Thyroid gland (tissue), 4 donors: ENCODE measurements at places on chromosomes 12 and 14. TPM values are rescaled to one million over a fixed set of nuclear protein-coding genes. Genes with fewer than 3 reads are reported as not detected.

GRCh38 chr12:127496255-127496654, 770.7 kb upstream of the TMEM132C start:
- no peak overlapping the region for H3K4me3 ChIP-seq
- no peaks in the 10 kb centered on the region for H3K27me3 ChIP-seq
- DNase-seq, result no peak
- H3K4me1 ChIP-seq, result no peaks in the 10 kb centered on the region
- H3K36me3 ChIP-seq, result no peaks in the 10 kb centered on the region
- H3K27ac ChIP-seq, result no peak overlapping the region

DNA sequence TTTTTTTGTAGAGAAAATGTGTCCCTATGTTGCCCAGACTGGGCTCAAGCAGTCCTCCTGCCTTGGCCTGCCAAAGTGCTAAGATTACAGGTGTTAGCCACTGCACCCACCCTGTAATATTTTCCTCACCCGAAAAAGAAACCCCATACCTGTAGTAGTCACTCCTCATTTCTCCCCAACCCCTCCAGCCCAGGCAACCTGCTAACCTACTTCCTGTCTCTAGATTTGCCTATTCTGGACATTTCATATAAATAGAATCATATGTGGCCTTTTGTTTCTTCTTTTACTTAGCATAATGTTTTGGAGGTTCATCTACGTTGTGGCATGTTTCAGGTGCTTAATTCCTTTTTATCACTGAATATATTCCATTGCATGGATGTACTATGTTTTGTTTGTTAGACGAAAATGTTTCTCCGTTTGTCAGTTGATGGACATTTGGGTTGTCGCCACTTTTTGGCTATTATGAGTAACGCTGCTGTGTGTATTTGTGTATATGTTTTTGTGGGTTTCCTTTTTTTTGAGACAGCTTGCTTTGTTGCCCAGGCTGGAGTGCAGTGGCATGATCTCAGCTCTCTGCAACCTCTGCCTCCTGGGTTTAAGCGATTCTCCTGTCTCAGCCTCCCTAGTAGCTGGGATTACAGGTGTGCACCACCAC, 6.2 kb downstream of the ANKRD13A start:
- peaks cover 68% of the 10 kb centered on the region for H3K4me1 ChIP-seq
- no peaks in the 10 kb centered on the region for H3K36me3 ChIP-seq
- H3K27me3 ChIP-seq, result no peaks in the 10 kb centered on the region
- no peak overlapping the region for H3K4me3 ChIP-seq

DNA sequence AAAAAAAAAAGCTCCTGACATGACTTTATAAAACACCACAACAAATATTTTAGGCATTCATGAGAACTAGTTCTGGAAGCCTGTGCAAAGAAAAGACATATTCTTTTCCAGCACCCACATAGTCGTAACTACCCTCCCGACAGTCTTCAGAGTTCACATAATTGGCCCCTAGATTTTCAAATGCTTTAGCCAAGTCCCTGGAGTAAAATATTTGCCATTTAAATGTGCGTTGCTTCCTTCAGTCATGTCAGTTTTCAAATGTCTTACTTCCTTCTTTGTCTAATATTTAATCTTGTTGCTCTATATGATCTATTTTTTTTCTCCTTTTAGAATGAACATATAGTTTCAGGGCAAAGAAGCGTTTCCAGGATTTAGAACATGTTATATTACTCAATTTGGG, 66.8 kb upstream of the KRAS start:
- no peaks in the 10 kb centered on the region for H3K27me3 ChIP-seq

GRCh38 chr14:43535231-43535838, 971.7 kb downstream of the FSCB start:
- DNase-seq, result no peak
- no peaks in the 10 kb centered on the region for H3K27me3 ChIP-seq
- H3K4me1 ChIP-seq, result no peaks in the 10 kb centered on the region
- no peaks in the 10 kb centered on the region for H3K36me3 ChIP-seq
- H3K4me3 ChIP-seq, result no peak overlapping the region
- H3K27ac ChIP-seq, result no peak overlapping the region

- no peak overlapping the region for H3K27ac ChIP-seq
- H3K4me3 ChIP-seq, result no peak overlapping the region
- H3K4me1 ChIP-seq, result peaks cover 14% of the 10 kb centered on the region
- no peaks in the 10 kb centered on the region for H3K36me3 ChIP-seq
- DNase-seq, result no peak
Observed at GRCh38 chr14:85572845-85573244, 42.9 kb downstream of the FLRT2 start.

GRCh38 chr12:57817261-57817989, 1.1 kb downstream of the AVIL start:
- no peak overlapping the region for H3K4me3 ChIP-seq
- DNase-seq, result no peak
- no peaks in the 10 kb centered on the region for H3K27me3 ChIP-seq
- peaks cover 14% of the 10 kb centered on the region for H3K4me1 ChIP-seq

- no peaks in the 10 kb centered on the region for H3K27me3 ChIP-seq
- H3K36me3 ChIP-seq, result no peaks in the 10 kb centered on the region
- no peak for DNase-seq
- H3K4me3 ChIP-seq, result no peak overlapping the region
Observed at GRCh38 chr14:67541448-67542387, 8.6 kb downstream of the PLEKHH1 start.

DNA sequence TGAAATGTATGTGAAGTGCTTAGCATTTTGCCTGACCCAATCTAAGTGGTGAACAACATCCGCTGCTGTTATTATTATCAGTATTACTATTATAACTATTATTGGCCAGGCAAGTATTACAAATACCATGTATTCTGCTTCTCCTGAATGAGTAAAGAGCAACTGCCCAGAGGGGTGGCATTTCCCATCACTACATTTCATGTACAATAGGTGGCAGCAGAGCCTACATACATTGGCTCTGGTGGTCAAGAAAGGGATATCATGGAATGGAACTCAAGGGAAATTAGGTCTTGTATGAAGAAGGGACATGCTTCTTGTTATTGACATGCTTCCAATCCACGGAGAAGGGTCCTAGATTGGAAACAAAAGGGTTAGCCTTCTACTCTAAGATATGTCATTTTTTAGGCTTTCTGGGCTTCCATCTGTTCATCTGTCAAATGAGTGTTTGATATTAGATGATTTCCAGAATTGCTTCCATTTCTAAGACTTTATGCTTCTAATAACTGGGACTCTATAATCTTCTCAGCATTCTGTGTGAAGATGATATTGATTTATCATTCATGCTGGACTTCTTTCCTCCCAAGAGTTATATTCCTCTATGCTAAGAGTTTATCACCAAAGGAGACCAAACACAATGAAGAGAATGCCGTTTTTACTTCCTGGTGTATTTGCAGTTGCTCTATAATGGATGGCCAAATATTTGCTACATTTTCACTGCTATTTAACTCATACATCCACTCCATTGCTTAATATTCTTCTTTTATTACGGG, 239.1 kb downstream of the SSPN start:
- no peaks in the 10 kb centered on the region for H3K4me1 ChIP-seq

- no peaks in the 10 kb centered on the region for H3K36me3 ChIP-seq
- H3K4me3 ChIP-seq, result no peak overlapping the region
- peaks cover 7% of the 10 kb centered on the region for H3K4me1 ChIP-seq
- no peak for DNase-seq
- H3K27ac ChIP-seq, result no peak overlapping the region
Observed at GRCh38 chr14:29853272-29853671, 74.4 kb downstream of the PRKD1 start.

DNA sequence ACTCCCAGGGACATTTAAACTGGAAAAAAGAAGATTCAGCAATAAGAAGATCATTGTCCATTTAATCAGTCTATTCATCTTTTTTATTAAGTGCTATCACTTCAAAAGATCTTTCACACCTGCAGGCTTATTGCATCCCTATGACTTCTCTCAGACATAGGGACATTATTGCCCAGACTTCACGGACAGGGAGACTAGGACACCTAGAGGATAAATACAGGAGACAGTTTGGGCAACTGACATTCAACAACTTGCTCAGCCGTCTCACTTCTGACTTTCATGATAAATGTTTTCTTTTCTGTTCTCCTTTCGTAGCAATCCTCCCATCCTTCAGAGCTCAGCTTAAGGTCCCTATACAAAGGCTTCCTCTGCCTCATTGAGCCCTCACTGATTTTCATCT, 84.3 kb downstream of the TMEM30B start:
- H3K4me1 ChIP-seq, result no peaks in the 10 kb centered on the region
- DNase-seq, result no peak
- H3K27me3 ChIP-seq, result no peaks in the 10 kb centered on the region
- H3K4me3 ChIP-seq, result no peak overlapping the region
- no peaks in the 10 kb centered on the region for H3K36me3 ChIP-seq

DNA sequence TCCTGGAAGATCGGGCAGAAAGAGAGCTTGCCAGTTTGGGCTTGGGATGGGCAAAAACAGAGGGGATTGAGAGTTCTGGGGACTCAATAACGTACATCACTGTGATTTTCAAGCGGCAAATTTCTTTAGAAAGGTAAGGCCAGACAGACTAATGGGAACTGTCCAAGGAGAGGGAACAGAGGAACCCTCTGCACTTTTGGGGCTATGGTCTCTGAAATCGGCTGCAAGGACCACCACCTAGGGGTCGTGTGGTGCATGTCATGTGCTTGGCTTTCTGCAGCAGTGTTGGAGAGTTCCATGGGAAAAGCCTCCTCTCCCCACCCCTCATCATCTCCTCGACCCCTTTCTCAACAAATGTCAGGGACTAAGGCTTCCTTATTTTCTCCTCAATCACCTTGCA, 79.6 kb downstream of the PPM1A start:
- DNase-seq, result no peak
- H3K36me3 ChIP-seq, result no peaks in the 10 kb centered on the region
- no peaks in the 10 kb centered on the region for H3K27me3 ChIP-seq
- H3K27ac ChIP-seq, result no peak overlapping the region
- H3K4me3 ChIP-seq, result no peak overlapping the region

- H3K4me3 ChIP-seq, result no peak overlapping the region
- no peaks in the 10 kb centered on the region for H3K36me3 ChIP-seq
- no peaks in the 10 kb centered on the region for H3K27me3 ChIP-seq
- DNase-seq, result no peak
Observed at GRCh38 chr12:20140751-20141150, 227.6 kb upstream of the PDE3A start.

DNA sequence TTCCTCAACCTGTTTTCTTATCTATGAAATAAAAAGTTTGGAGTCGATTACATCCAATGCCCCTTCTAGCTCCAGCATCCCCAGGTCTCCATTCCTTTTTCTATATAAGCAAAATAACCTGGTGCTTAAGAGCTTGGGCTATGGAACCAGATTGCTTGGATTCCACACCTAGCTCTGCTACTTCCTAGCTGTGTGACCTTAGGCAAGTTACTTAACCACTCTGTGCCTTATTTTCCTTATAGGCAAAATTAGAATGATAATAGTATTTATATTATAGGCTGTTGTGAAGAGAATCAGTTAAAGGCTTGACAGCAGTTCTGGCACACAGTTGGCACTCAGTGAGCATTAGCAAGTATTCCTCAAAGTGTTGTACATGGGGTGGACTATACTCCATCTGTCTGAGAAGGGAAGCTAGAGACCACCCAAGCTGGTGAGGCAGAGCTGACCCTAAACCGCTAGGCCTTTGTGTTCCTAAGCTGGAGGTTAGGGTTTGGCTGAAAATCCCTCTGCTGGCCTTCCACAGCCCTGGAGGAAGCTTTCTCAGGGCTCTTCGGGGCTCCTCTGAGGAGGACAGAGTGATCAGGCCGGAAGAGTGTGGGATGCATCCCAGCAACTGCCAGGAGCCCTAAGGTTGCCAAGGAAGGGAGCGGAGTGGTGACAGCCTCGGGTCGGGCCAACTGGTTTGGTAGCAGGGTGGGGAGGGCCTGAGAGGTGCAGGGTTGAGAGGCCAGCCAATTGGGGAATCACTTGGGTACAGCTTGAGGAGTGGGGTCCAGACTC, 6.0 kb upstream of the KRT4 start:
- no peaks in the 10 kb centered on the region for H3K27me3 ChIP-seq
- peaks cover 4% of the 10 kb centered on the region for H3K4me1 ChIP-seq
- H3K36me3 ChIP-seq, result no peaks in the 10 kb centered on the region
- no peak for DNase-seq
- H3K4me3 ChIP-seq, result no peak overlapping the region

- H3K4me3 ChIP-seq, result no peak overlapping the region
- no peaks in the 10 kb centered on the region for H3K27me3 ChIP-seq
- peaks cover 1% of the 10 kb centered on the region for H3K4me1 ChIP-seq
- H3K27ac ChIP-seq, result no peak overlapping the region
- H3K36me3 ChIP-seq, result no peaks in the 10 kb centered on the region
Observed at GRCh38 chr14:50834802-50835276, 3.9 kb upstream of the NIN start.

DNA sequence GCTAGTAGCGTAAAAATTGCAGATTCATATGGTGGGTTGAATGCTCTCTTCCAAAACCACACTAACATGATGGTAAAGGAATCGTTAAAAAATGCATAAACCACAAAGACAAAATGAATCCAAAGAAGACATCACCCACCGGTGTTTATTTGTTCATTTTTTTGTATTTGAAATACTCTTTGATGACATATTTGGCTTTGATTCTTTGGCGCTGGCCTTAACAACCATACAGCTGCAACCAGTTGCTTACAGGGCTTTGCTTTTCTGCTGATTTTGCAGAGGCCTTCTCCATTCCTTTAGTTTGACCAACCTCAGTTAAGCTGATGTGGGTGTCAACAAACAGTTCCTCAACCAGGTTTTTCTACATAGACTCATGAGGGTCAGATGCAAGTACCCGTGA, 103.5 kb downstream of the CACNA1C start:
- H3K27ac ChIP-seq, result no peak overlapping the region
- H3K36me3 ChIP-seq, result no peaks in the 10 kb centered on the region
- DNase-seq, result no peak
- no peak overlapping the region for H3K4me3 ChIP-seq

DNA sequence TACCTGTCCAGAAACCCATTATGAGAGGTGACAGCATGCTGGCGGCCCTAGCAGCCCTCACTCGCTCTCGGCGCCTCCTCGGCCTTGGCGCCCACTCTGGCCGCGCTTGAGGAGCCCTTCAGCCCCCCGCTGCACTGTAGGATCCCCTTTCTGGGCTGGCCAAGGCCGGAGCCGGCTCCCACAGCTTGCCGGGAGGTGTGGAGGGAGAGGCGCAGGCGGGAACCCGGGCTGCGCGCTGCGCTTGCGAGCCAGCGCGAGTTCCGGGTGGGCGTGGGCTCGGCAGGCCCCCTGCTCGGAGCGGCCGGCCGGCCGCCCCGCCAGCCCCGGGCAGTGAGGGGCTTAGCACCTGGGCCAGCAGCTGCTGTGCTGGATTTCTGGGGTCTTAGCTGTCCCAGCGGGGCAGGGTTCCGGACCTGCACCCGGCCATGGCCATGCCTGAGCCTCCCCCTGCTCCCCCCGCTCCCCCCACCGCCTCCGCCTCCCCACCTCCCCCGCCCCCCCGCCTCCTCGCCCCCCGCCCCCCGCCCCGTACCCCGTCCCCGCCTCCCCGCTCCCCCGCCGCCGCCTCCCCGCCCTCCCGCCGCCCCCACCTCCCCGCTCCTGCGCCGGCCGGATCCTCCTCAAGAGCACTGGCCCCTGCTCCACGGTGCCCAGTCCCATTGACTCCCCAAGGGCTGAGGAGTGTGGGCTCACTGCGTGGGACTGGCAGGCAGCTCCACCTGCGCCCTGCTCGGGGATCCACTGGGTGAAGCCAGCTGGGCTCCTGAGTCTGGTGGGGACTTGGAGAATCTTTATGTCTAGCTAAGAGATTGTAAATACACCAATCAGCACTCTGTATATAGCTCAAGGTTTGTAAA, 163.1 kb downstream of the KLHL28 start:
- DNase-seq, result no peak
- H3K36me3 ChIP-seq, result no peaks in the 10 kb centered on the region
- H3K4me1 ChIP-seq, result no peaks in the 10 kb centered on the region
- H3K4me3 ChIP-seq, result no peak overlapping the region
- no peak overlapping the region for H3K27ac ChIP-seq

The RND1 gene
- total RNA-seq, result 3.0 TPM

The TNS2 gene
- 106 TPM for total RNA-seq

The ADCY4 gene
- total RNA-seq, result 54.5 TPM

The JAG2 gene
- 10.7 TPM for total RNA-seq

The MANSC4 gene
- total RNA-seq, result not detected
